ENCODE measurements at places on chromosomes 12 and 14.

DNA sequence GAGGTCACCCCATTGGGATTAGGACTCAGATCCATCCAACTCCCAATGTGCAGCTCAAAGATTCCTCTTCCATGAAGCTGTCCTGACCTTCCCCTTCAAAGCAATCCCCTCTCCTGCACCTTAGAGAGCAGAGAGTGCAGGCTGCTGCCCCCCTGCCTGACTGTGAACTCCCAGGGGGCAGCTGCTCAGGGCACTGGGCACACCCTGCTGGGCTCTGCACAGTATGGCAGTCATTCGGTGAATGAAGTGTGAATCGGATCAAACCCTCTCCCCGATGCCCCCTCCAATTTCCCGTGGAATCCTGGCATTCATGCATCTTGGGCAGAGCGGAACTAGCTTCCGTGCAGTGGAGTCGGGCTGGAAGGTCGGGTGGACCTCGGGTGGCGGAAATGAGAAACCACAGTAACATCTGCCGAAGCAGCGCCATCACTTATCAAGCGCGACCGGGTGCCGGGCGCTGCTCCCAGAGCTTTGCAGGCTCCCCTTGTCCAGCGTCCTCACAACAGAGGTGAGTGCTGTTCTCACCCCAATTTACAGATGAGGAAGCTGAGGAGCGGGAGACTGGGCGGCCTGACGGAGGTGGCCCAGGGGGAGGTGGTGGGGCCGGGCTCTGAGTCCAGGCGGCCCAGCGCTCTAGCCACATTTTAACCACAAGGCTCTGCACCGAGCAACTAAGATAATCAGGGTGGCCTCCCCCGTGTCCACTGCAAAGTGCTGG is 14.7 kb downstream of the GALNT9 start:
- DNase-seq: no peak

DNA sequence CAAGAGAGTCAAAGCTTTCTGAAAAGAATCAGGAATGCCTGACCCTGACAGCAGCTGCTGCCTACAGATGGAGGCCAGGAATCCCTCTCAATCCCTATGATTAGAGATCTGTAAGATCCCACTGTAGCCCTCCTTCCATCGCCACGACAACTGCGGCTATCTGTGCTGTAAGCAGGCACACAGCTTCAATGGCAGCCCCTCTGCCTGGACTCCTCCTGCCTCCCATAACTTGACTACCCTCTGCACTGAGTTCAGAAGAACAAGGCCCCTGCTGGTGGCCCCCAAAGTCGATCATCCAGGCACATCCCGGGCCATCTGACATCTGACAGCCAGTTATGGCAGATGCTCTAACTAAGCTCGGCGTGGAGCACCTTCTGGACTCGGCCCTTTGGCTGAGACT is 2.9 kb downstream of the CLMN start:
- DNase-seq: no peak

DNA sequence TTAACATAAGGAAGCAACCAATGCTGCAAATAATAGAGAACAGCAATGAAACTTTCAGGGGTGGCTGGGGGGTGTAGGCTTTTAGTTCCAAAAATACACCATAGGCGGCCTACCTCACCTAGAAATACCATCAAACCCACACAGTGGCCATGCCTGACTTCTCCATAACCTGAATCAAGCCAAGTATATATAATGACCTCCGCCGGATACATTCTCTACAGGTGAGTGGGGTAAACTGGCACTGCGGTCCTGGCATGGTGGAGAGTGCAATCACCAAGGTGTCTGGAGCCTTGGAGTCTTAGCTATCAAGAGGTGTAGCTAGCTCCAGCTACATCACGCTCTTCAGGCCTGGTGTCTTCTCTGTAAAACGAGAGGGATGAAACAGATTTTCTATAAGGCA is 1.2 kb downstream of the ZBTB25 start:
- no peak for DNase-seq

DNA sequence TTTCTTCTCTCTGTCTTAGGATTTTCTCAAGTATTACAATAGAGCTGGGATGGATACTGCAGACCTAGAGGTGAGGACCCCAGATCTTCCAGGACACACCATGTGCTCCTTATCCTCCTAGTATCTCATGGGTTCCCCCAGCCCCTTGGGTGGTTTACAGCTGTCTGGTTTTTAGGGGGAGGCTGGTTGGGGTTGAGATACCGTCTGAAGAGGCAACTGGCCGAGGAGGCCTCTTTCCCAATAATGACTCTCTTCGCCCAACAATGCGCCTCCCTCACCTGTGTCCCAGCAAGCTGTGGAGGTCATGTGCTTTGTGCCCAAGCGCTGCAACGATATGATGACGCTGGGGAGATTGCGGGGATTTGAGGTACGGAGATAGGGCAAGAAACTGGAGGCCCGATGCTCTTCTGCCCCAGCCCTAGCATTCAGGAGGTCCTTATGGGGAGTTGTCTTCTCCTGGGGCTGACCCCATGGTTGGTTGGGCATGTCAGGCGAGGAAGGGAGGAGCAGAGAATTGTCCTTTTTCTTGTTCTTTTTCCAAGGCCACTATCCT is 3.8 kb downstream of the ARHGEF25 start:
- no peak for DNase-seq

- DNase-seq: no peak
Observed at GRCh38 chr12:5510251-5510805, 78.4 kb downstream of the NTF3 start.

- no peak for DNase-seq
Observed at GRCh38 chr12:79591988-79592387, 98.8 kb downstream of the PAWR start.

GRCh38 chr12:27285403-27285802 is 41.3 kb downstream of the STK38L start:
- DNase-seq: no peak

DNA sequence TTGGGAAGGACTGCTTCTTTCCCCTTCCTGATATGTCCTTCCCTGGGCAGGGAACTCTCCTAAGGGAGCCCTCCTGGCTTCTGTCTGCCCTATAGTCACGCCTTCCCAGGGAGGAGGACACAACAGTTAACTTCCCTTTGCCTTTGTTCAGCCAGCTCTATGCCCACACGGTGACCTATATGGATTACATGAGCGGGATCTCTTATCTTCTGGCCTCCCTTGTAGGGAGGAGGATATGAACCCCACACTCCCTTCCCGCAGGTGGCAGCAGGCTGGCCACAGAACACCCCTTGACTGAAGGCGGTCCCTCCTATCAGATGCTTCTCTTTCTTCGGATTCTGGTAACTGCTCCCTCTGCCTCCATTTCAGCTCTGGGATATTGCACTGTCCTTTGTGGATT is 135.6 kb upstream of the MAX start:
- DNase-seq: no peak

GRCh38 chr14:88866305-88866704 is 41.9 kb downstream of the TTC8 start:
- DNase-seq: no peak

- no peak for DNase-seq
Observed at GRCh38 chr12:98579347-98579746, 14.1 kb upstream of the SLC25A3 start.

- DNase-seq: no peak
Observed at GRCh38 chr14:65206448-65207096, 104.3 kb upstream of the MAX start.

- DNase-seq: no peak
Observed at GRCh38 chr12:46669720-46670119, 156.1 kb downstream of the SLC38A4 start.

DNA sequence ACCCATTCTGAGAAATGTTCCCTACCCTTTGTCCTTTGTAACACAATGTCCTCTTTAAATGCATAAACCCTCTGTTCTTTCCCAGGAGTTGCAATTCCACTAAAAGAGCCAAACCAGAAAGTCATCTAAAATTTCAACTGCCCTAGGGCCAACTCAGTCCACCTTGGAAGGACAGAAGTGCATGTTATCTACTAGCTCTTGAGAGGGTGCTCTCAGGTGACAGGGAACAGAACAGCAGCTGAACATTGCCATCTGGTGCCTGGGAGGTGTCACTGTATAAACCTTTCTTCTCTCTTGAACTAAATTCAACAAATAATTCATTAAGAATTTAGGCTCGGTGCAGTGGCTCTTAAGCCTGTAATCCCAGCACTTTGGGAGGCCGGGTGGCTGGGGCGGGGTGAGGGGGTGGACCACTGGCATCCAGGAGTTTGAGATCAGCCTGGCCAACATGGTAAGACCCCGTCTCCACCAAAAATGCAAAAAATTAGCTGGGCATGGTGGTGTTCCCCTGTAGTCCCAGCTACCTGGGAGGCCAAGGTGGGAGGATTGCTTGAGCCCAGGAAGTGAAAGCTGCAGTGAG is 10.3 kb upstream of the FERMT2 start:
- DNase-seq: peak; percentile 37

- no peak for DNase-seq
Observed at GRCh38 chr12:63154560-63154959, 3.6 kb upstream of the AVPR1A start.

DNA sequence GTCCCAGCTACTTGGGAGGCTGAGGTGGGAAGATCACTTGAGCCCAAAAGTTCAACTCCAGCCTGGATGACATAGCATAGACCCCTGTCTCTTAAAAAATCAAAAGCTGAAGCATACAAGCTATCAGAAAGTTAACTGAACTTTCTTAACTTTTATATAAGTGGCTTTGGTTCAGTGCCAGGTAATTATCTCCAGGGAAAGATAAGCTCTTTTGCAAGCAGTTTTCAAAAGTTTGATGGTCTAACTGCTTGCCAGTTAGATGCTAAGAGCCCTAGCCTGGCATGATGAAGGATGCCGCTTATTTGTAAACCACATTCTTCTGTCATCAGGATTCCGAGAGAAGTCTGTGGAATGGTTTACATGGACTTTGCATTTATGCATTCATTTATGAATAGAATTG is 409.1 kb downstream of the AEBP2 start:
- no peak for DNase-seq

DNA sequence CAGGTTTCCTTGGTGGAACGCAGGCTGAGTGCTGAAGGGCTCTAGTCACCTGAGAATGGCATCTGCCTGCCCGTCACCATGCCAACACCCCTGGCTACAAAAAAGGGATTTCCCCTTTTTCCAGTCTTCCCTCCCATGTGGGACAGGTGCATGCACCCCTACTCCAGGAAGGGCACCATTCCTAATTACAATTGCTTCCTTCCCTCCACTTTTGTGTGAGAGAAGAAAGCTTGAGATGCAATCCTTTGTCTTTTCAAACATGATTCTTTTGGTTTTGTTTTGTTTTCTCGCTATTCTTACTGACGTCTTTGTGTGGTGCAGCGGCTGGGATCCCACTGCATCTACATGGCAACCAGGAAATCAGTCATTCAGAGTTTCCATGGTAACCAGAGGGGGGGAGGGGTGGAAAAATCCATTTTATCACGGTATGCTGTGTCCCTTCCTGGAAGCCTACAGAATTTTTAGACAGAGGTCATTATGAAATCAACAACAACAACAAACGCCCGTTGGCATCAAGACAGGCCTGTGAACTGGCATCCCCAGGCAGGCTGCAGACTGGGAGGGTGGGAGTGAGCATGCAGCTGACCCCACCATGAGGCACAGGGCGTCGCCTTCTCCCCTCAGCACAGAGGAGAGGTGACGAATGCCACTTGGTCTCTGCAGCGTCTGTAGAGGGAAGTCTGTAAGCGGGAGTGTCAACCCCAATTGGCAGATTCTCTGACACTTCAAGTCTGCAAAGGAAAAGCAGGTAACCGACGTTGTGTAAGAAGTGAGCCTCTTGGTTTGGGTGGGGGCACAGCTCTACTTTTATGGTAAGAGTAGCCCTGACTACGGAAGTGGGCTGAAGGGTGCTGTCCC is 13.6 kb upstream of the GNG2 start:
- DNase-seq: no peak

GRCh38 chr12:69457433-69457832 is 12.8 kb upstream of the FRS2 start:
- no peak for DNase-seq

DNA sequence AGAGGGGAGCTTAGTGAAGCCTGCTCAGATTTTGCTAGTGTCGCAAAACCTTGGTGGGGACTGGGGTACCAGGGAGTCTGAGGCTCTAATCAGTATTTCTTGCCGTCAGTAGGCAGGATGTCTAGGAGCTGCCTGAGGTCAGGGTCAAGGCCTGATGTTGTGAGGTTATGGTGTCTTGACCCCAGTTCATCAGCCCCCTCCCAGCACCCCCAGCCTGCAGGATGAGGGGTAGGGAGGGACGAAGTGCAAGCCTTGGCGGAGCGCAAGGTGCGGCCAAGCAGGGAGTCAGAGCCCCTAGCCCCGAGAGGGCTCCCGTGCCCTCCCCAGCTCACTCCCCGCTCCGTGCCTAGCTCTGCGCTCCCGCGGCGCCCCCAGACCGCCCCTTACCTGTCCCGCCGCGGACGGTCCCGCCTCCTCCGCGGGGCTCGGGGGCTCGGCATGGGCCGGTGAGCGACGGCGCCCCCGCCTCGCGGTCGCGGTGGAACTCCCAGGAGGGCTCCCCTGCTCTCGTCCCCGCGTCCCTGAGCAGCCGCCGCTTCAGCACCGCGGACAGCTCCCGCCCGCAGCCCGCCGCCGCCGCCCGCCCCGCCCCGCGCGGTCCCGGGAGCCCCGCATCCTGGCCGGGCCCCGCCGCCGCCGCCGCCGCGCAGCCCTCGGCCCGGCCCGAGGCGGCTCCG is 347 bp downstream of the SYNDIG1L start:
- peak; percentile 74 for DNase-seq

DNA sequence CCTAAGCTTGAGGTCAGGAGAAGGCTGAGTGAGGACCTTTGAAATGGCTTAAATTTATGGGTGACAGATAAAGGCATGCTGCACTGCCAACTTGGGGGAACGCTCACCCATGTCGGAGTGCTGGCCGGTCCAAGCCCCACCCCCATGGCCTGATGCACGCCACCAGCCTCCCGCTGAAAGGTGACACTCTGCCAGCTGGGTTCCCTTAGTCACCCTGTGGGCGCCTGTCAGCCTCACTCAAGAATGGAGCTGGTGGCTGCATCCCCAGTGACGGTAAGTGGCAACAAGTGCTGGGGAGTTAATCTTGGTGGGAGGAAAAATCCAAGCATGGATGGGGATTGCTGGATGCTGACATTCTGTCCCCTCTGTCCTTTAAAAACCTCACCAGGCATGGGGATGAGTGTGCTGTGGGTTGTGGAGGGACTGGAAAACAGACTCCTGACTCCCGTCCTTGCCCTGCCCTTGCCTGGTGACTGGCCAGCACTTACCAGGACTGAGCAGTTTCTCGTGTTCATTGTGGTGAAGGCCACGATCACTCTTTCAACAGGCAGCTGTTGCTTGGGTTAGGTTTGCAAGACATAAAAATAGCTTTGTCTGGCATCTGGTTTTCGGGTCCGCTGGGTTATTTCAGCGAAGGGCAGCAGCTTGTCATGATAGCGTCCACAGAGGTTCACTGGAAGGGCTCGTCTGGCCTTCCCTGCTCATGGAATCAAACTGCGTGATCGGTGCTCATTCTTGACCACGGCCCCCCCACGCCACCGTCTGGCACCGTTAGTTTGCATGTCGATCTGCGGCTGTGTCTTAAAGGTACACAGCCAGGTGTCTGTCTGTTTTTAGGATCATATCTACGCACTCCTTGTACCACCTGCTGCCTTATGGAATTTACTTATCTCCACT is 15.0 kb downstream of the ACACB start:
- no peak for DNase-seq

All from 8988T (cell line).